T-cell (primary cell): ENCODE measurements at places on chromosomes 5 and 9.

- no peak for DNase-seq
Observed at GRCh38 chr5:10509575-10509974, 54.3 kb upstream of the ANKRD33B start.

- no peak for DNase-seq
Observed at GRCh38 chr9:4276856-4277255, 23.0 kb downstream of the GLIS3 start.

DNA sequence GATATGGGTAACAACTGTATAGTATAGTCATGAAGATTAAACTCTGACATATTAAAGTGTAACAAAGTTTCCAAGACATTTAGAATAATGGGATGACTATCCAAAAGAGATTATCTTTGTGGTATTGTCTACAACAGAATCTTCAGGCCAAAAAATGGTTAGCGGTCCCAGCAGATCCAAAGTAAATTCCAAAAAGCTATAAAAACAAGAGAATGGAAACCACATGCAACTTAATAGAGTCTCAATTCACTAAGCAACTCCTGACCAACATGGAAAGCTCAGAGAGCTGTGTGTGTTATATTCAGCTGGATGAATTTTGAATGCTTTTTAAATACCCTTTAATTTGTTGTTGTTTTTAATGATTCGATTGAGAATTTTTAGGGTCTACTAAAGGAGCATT is 688.2 kb downstream of the CETN3 start:
- no peak for DNase-seq

DNA sequence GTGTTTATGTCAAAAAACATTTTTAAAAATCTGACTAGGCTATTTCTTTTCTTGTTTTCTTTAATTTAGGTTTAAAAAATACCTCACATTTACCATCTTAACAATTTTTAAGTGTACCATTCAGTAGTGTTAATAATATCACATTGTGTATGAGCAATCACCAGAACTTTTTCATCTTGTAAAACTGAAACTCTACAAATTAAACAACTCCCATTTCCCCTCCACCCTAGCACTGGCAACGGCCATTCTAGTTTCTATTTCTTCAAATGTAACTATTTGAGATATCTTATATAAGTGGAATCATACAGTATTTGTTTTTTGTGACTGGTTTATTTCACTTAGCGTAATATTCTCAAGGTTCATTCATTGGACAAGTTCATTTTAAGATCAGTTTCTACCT is 27.7 kb downstream of the PLCXD3 start:
- DNase-seq, result no peak

DNA sequence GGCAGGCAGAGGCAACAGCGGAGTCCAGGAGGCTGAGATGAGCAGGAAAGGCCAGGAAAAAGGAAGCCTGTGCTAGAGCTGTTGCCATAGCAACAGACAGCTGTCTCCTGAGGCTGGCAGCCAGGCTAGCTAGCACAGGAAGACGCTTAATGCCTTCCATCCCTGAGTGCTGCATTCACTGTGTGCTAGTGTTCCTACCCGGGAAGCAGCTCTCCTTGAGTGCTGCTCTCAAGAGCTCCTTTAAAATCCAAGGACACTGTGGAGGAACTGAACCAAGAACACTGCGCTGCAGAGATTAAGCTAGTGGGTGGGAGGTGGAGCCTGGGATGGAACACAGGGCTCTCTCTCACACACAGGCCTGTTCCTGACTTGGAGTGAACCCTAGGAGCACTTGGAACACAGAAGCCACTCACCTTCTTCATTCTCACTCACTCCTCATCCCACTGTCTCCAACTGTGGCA is 53.5 kb upstream of the IL7R start:
- no peak for DNase-seq

DNA sequence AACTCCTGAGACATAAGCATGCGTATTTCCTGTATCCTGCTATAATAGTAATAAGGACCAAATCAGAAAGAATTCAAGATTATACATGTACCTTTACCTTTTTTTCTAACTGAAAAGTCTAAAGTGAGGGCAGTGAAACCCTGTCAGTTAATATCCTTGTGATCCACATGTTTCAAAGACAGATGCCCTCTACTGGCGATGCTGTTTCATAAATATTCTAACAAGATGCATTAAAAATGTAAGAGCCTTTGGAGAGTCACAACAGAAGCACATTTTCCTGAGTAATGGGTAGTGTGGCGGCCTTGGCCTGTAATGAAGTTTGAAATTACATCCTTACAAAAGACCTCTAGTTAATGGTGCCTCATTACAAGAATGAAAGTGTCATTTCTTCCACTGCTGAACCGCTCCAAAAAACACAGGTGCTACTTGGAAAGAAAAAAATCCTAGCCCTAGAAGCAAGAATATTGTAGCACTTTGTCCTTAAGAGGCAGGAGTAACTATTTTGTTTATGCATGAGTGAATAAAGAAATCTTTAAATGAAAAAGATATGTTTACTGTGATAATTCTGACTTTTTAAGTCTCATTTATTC is 232.6 kb downstream of the EPB41L4A start:
- no peak for DNase-seq

DNA sequence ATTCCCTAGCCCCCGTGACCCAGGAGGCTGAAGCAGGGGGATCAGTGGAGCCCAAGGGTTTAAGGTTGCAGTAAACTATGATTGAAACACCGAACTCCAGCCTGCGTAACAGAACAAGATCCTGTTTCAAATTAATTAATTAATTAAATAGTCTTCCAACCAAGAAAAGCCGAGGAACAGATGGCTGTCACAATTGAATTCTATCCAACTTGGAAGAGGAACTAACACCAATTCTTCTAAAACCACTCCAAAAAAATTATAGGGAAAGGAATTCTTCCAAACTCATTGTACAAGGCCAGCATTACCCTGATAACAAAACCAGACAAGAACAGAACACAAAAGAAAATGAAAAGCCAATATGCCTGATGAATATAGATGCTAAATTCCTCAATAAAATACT is 43.4 kb upstream of the RGS7BP start:
- DNase-seq, result no peak

DNA sequence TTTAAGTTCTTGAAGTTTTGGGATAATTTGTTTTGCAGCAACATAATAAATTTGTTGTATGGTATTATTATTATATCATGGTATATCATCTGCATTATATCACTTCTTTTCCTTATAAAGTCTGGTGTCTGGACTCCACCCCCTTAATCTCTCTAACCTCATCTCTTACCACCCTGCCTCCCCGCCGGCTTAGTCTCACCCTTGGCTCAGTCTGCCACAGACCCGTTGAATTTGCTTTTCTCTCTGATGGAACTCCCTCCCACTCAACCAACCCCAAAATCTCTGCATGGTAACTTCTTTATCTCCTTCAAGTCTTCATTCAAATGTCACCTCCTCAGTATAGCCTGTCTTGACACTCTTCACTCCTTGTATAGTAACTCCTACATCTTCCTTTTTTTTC is 29.6 kb upstream of the MATR3 start:
- no peak for DNase-seq

- no peak for DNase-seq
Observed at GRCh38 chr5:39201160-39201780, 18.1 kb downstream of the FYB1 start.

DNA sequence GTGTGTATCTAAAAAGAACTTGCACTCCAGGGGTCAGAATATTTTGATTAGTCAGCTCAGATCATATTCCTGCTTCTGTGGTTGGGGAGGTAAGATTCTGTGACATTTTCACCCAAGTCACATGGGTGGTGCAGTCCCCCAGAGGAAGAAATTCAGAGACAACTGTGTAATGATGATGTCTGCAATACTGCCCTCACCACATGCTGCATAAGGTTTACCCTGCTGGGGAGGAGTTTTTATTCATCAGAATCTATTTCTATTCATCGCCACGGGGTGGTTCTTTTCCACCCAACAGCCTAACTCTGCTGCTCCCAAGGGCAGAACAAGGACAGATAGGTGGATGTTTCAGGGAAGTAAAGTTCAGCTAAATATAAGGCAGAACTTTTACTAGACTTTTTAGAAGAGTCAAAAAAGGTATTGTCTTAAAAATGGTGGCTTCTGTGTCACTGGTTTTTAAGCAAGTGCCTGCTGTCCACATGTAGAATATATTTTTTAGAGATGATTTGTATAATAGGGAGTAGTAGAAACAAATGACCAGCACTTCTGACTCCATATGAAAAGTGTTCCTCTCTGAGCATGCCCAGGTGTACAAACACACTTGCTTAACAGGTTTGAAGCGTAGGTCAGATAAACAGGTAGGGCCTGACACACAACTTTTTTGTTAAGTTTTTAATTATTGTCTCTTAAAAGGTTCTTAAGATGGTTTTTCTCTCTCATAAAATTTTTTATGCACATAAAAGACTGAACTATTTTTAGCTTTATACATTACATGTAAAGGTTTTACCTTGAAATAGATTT is 352.7 kb downstream of the LRRC70 start:
- no peak for DNase-seq

DNA sequence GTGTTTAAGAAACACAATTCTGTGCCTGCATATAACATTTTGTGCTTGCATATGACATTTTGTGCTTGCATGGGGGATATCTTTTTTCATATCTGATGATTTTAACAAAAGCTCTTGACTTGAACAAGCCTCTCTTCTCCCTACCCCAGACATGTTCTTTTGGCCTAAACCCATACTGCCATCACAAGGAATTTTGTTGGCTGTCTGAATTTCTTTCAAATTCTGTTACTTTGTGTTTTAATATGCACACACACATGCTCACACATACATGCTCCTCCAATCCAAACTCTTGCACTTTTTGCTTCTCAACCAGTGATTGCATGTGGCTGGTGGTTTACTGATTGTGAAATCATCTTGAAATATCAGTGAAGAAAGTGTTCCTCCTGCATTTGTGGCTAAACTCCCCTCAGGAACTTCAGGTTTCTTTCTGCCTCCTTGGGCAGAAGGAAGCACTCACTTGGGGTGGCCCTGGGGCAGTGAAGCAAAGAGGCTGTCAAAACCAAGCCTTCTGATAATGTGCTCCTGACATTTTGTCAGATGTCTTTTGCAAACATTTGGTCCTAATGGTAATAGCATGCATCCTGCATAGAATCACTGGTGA is 377.2 kb upstream of the KLF4 start:
- no peak for DNase-seq

DNA sequence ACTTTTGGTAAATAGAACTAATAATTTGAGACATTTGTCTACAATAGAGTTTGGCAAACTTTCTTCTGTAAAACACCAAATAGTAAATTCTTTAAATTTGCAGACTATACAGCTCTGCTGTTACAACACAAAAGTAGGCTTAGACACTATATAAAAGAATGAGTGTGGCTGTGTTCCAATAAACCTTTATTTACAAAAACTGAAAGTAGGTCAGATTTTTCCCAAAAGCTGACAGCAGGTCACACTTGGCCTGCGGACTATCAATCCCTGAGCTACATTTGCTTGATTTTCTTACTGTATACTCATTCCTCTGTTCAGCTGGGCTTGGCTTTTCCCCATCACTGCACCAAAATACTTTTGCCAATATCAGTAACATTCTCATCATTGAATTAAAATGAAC is 189.4 kb downstream of the COMMD10 start:
- DNase-seq, result no peak

GRCh38 chr9:89165341-89165740 is 13.3 kb downstream of the SHC3 start:
- no peak for DNase-seq
